ENCODE measurements at places on chromosomes 7 and 10.

- DNase-seq = no peak
These were observed 669.5 kb upstream of the GHITM start for GRCh38 chr10:83469728-83470331.

DNA sequence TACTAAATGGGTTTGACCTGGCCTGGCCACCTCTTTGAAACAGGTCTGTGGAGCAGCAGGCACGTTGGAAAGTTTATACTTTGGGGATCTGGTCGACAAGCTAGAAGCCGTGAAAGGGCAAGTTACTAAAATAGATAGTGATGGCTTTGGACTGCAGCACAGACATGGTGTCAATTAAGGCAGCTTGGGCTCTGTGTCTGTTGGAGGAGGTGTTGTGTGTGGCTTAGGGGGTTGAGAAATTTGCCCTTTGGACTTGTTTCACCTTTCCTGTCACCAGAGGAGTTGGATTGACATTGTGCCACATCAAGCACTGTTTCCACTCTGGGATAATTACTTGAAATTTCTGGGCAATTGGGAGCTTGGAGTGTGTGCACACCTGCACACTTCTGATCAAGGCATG is 251.8 kb upstream of the MKI67 start:
- no peak for DNase-seq

- no peak for DNase-seq
These were observed 189.2 kb downstream of the FAM107B start for GRCh38 chr10:14585287-14586193.

DNA sequence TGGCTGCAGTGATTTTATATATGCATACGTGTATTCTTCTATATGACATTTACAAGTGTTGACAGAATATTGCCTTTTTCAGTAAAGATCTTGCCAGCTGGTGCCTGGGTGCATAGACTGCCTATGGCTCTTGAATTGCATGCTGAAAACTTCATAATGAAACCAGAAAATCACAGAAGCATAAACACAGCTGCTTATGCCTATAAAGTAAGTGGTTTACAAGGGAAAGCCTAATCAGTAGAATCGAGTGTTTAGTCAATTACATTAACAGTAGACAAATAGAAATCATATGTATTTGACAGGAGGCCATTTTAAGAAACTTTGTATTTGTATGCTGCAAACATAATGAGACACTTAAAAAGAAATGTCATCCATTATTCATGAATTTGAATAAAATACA is 82.5 kb downstream of the TMEM168 start:
- no peak for DNase-seq

DNA sequence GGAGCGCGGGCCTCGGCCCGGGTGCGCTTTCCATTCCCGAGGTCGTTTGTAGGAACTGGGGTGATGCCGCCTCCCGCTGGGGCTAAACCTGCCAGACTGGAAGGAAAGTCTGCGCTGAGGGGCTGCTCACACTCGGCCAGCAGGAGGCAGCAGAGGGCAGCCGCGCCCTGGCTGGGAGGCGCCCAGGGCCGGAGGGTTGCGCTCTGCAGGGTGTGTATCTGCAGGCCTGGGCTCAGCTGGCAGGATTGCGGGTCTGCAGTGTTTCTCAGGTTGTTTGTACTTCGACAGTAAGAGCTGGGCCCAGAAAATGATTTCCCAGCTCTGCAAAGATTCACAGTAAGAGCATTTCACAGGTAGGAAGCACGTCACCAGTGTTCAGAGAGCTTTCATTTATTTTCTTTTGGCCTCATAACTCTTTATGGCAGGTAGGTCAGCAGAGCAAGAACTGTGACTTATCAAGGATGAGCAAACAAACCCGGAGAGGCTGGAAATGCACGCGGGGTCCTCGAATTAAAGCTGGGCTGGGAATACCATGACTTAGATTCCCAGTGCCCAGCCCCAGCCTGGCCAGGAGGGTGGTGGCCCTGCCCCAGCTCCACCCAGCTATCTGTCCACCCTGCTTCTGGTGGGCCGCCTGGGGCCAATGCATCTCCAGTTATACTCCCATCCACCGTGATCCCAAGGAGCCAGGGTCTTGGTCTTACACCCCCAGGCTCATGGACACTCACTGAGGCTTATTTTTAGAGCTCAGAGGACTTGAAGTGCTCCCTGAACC is 15.2 kb upstream of the PPP2R2D start:
- peak; percentile 83 for DNase-seq

DNA sequence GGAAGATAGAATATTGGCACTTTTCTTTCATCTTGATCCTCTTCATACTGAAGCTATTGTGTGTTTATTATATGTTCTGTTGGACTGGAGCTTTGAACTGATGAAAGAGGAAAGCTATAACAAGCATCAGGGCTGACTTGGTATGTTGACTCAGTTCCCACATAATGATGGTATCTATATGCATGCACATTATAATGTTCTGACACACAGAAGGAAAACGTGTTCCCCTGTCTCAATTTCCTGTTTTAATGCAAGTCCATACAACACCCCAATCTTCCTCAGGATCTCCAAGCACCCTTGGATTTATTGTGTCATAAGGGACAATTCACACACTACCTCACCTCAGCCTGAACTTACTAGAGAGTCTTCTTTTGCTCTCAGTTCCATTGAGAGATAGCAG is 8.3 kb upstream of the WASL start:
- no peak for DNase-seq
